ENCODE measurements at places on chromosomes 7 and 10.

- DNase-seq, result peak; percentile 36
Measured at GRCh38 chr7:1463676-1464223, 4.5 kb upstream of the MICALL2 start.

GRCh38 chr7:55690-56248, 136.6 kb upstream of the FAM20C start:
- no peak for DNase-seq

GRCh38 chr10:44907556-44907955, 3.6 kb upstream of the TMEM72 start:
- DNase-seq, result no peak

DNA sequence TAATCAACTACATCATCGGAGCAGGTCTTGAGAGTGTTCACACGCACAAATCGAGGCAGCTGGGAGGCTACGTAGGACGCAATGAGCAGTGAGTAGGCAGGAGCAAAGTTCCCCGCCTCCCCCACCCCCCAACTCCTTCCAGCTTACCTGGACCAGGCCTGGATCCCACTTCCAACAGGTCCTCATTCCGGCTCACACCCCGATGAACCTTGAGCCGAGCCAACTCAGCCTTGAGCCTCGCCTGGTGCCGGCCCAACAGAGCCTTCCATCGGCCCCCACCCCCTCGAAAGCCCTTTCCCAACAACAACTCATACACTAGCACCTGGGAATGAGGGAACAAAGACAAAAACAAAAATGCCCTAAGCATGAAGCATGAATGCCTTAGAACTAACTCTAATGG, 1.2 kb downstream of the NSUN5 start:
- no peak for DNase-seq

- no peak for DNase-seq
Measured at GRCh38 chr10:102682416-102682815, 31.8 kb downstream of the ARL3 start.

DNA sequence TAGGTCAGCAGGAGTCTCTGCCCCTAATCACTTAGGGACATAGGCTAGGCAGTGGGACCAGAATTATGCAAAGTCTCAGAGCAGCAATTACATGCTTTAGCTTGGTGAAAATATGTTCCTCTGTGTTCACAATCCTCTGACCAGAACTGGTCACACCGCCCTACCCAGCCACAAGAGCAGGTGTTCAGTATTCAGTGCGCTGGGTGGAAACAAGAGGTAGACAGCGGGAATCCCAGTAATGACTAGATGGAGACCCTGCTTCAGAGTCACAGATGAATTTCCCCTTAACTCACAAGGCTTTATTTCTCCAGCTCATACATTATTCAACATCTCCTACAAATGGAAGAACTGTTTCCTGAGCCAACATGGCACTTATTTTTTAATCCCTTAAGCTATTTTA, 763.7 kb upstream of the POM121L12 start:
- no peak for DNase-seq
